ENCODE measurements at places on chromosomes 13 and 19.

DNA sequence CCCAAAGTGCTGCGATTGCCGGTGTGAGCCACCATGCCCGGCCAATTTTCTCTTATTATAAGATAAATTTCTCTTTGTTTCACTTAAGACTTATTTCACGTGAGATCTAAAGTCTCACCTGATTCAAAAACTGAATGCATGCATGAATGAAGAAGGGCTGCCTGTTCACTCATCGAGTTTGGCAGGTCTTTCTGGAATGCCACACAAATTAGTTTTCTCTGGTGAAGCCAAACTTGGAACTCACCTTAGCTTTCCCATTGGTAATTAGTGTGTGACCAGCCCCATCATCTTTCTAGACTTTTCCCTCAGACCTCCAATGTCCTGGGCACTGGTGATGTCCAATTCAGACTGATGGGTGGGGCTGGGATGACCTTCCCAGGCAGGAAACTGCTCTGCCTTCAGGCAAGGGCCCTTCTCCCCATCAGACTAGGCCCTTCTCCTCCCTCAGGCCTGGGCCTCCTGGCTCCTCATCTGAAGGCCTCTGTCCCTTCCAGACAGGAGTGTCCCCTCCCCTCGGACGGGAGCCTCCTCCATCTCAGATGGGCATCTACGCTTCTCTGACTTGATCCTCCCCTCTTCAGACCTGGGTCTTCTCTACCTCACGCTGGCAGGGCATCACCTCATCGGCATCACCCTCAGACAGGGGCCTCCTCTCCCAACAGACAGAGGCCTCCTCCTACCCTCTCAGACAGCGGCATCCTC lies 14.4 kb downstream of the C3 start:
- DNase-seq: no peak

- DNase-seq: no peak
Observed at GRCh38 chr19:31316201-31316951, 32.9 kb downstream of the TSHZ3 start.

DNA sequence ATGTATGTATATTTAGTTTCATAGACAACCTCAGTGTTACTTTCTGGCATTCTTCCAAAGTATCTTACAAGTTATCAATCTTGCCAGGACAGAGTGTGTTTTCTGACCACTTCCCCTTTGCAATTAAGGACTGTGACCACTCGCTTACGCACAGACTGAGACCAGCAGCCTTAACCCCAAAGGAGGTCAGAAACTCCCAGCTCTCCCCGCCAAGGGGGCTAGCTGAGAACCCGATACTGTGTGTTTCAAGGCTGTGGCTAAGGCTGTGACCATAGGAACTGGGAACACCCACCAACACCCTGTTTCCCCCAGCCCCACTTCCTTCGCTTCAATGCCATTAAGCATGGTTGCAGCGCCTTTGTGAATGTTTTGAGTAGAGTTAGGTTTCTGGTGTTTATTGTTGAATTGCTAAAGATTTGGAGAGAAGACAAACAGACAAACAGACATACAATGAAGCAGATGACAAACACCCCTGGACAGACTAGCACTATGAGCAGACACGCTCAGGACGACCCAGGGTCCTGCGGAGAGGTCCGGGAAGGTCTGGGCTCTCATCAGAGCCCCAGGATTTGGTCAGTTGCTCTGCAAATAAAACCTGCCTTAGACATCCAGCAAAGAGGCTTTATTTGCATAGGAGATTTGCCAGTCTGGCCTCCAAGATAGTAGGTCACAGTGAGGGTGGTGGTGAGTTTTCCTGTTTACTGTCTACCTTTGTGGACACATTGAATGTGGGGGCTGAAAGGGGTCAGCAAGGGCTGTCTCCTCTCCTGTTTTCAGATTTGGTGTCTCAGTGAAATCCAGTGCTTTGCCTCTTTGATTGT lies 25.0 kb upstream of the TNFSF11 start:
- peak; percentile 78 for DNase-seq

DNA sequence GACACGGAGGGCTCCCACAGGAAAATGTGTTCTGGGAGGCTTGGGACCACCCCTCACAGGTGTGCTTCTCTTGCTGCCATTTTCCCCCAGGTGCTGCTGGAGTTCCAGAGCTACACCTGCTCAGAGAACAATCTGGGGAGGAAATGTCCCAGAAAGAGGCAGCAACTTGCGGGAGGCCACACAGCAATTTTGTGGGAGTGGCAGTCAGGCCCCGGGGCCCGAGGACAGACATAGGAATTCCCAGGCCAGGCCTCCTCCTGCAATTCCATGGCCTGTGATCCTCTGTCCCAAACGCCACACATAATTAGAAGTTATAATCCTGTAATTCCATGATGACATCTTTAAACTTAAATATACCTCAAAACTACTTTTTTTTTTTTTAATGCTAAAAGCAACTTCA lies 1.8 kb downstream of the RHPN2 start:
- no peak for DNase-seq

- no peak for DNase-seq
Observed at GRCh38 chr13:53010374-53011105, 18.1 kb upstream of the OLFM4 start.

GRCh38 chr19:778910-779653 lies 18.2 kb upstream of the PTBP1 start:
- no peak for DNase-seq

- no peak for DNase-seq
Observed at GRCh38 chr13:52744842-52745375, 5.3 kb upstream of the CNMD start.

DNA sequence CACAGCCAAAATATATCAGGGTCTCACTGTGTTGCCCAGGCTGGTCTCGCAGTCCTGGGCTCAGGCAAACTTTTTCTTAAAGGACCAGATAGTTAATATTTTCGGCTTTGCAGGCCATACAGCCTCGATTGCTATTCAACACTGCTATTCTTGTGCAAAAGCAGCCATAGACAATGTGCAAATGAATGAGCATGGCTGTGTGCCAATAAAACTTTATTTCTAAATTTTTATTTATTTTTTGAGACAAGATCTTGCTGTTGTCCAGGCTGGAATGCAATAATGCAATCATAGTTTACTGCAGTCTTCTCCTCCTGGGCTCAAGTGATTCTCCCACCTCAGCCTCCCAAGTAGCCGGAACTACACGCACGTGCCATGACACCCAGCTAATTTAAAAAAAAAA lies 8.2 kb upstream of the PGLS start:
- DNase-seq: no peak

GRCh38 chr13:19632915-19633478 lies 462 bp upstream of the MPHOSPH8 start:
- DNase-seq: no peak

GRCh38 chr19:9735986-9736385 lies 32.6 kb downstream of the ZNF846 start:
- no peak for DNase-seq

DNA sequence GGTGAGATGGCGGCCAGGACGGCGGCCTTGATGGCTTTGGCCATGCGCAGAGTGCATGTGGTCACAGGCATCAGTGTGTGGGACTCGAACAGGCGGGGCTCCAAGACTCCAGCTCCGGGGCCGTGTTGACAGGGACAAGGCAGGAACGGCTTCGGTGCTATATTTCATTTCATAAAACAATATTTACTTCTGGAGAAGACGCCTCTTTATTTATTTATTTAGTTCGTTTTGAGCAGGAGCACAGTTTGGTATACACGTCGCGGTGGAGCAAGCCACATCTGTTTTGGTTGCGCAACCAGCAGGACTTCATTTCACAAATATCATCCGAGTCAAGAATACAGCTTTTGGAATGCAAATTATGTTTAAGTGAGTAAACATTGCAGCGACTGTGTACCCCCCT lies 166.7 kb upstream of the TSHZ3 start:
- no peak for DNase-seq

DNA sequence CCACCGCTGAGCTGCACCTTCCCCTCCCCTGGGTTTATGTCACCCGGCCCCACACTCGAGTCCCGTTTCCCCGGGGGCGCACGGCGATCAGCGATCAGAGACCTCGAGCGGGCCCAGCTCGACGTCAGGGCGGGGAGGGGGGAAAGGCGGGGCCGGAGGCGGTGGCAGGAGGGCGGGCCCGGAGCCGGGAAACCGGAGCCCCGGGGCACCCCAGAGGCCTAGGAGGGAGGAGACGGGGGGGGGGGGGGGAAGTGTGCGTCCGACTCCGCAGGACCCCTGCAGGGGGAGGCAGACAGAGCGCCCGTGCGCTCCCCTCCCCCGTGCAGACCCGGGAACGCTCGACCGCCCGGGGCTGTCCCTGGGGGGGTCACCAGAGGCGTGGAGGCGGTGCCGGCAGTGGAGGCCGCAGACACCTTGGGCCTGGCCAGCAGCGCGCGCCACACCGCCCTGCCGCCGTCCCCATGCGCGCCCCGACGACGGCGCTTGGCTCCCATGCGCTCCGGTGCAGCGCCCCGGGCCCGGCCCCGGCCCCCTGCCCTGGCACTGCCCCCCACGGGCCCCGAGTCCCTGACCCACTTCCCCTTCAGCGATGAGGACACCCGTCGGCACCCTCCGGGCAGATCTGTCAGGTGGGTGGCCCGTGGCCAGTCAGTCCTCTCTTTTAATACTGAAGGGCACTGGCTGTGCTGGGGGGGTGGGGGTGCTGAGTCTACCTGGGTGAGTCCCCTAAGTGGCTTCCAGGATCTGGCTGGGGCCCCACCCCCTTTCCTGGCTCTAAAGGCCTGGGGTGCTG lies 11.8 kb downstream of the PDE4A start:
- peak; percentile 83 for DNase-seq

- DNase-seq: no peak
Observed at GRCh38 chr19:27777726-27778125, 1435.2 kb downstream of the UQCRFS1 start.

DNA sequence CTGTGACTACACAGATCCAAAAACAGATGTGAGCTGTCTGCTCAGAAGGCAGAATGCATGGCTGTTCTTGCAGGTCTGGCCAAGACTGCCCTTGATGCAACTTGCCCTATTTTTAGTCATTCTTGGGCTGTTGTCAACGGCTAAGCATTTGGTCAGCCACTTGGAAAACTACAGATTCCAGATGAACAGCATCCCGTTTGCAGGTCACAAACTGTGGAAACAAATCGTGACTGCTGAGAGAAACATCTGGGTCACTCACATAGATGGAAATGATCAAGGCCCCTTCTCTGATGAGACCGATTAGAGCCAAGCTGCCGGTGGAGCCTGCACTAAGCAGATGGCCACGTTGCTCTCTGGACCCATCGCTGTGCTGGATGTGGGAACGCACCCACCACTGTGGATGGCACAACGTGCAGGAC lies 15.4 kb upstream of the METTL21C start:
- DNase-seq: no peak

DNA sequence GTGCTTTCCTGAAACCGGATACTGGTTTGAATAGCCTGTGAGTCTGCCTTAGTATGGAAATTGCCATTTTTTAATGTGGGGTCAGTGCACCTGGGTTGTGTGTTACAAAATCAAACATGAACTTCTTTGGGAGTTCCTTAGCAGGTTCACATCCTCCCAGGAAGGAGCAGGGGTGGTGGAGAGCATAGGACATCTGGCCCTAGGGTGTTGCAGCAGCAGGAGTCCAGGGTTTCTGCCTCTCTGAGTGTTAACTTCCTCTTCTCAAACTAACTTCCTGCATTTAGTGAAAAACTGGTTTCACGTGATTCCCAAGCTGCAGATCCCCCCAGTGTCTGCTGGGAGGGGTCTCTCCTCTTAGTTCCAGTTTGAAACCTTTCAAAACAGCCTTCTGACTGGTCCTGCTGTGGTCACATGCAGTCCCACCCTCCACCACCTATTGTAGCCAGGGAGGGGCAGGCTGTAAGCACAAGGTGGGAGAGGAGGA lies 7.2 kb downstream of the RNASEH2B start:
- DNase-seq: peak; percentile 20

DNA sequence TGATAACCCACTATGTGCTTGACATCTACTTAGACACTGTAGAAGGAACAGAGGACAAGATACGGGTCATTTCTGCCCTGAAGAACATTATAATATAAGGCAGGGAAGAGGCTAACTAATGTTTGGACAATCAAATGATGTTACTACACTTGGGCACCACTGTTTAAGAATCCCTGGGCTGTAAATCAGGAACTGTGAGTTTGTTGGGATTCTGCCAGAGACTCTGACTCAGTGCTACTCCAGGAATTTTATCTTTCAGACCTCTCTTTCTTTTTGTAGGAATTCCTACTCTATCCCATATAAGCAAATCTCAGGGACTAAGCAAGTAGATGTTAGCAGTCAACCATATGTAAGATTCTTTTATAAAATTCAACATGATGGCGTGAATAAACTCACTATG lies 3.1 kb upstream of the ZNF471 start:
- DNase-seq: no peak

DNA sequence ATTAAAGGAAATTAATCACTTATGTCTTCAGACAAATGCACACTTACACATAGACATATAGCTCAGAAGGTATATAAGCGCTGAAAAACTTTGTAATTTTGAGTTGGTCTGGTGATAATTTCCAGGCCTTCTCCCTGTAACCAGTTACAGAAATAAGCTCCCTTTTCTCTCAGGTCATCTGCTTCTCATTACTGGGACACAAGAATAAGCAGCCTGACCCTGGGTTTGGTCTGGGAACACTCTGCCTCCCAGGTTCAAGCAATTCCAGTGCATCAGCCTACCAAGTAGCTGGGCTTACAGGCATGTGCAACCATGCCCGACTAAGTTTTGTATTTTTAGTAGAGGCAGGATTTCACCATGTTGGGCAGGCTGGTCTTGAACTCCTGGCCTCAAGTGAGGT lies 274.5 kb downstream of the LMO7 start:
- no peak for DNase-seq

DNA sequence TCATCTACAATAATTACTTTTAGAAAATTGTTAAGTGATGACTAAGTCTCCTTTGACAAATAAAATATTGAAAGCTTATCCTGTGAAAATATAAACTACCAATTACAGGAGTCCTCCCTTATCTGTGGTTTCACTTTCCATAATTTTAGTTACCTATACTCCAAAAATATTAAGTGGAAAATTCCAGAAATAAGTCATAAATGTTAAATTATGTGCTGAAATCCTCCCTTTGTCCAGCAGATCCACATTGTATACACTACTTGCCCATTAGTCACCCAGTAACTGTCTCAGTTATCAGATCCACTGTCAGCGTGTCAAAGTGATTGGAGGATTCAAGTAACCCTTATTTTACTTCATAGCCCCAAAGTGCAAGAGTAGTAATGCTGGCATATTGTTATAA lies 98.1 kb downstream of the SERP2 start:
- DNase-seq: no peak

GRCh38 chr19:2247433-2248101 lies 1.6 kb upstream of the AMH start:
- no peak for DNase-seq

- peak; percentile 62 for DNase-seq
Observed at GRCh38 chr13:97257800-97258799, 36.0 kb downstream of the MBNL2 start.

All from GM10248 (cell line).